Prostate gland (tissue), 2 donors: ENCODE measurements at places on chromosomes 4 and X.

DNA sequence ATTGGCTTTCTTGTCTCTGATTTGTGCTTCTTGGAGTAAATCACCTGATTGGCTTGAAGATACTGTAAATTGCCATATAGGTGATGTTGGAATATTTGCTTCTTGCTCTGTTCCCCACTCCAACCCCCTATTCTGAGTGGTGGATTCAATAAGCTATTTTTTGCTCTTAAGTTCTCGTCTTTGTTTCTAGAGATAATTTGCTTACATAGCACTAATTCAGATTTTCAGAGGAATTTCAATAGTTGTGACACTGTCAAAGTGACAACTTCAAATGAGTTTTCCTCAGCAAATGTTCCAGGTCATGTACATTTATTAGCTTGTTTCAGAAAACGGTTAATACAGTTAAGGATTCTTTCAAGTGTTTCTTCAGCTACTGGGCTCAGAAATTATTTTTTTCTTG is 18.6 kb downstream of the LANCL3 start:
- DNase-seq = no peak

GRCh38 chrX:536616-537015 is 94.0 kb upstream of the SHOX start:
- no peak for DNase-seq

GRCh38 chr4:32140636-32141035 is 1420.5 kb downstream of the PCDH7 start:
- DNase-seq = no peak

- no peak for DNase-seq
These were observed 1.8 kb downstream of the TBC1D1 start for GRCh38 chr4:37892641-37893040.

GRCh38 chr4:20543131-20543530 is 157.1 kb upstream of the PACRGL start:
- no peak for DNase-seq

- no peak for DNase-seq
These were observed 20.7 kb downstream of the USP53 start for GRCh38 chr4:119233191-119233590.

GRCh38 chr4:168759959-168760527 is 250.0 kb downstream of the CBR4 start:
- no peak for DNase-seq

GRCh38 chr4:72677886-72678285 is 108.9 kb upstream of the ADAMTS3 start:
- no peak for DNase-seq

- no peak for DNase-seq
These were observed 3.5 kb downstream of the SPINK2 start for GRCh38 chr4:56817840-56818491.

- DNase-seq = no peak
These were observed 7.8 kb downstream of the HMGB3 start for GRCh38 chrX:150990910-150991309.

DNA sequence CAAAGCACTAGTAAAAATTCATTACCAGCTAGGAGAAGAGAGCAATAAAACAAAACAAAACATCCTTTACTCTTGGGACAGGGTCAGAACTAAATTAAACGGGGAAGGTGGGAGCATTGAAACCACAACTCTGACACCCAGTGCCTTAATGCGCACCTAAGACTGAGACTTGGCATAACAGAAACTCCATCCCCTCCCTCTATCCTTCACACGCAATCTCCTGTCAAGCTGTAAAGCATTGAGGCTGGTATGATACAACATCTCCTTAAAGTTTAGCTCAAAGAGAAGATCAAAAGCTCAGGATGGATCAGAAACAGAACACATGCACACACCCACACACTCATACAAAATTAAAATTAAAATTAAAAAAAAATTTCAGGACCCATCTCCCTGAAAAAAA is 951.3 kb downstream of the STIM2 start:
- no peak for DNase-seq

- DNase-seq = no peak
These were observed 383.8 kb upstream of the TENM3 start for GRCh38 chr4:181859439-181859838.

- no peak for DNase-seq
These were observed 333.7 kb upstream of the KLF3 start for GRCh38 chr4:38330321-38330720.

- no peak for DNase-seq
These were observed 181.7 kb upstream of the GPR101 start for GRCh38 chrX:137215467-137215866.

GRCh38 chrX:47221756-47222155 is 3.3 kb downstream of the CDK16 start:
- DNase-seq = no peak

DNA sequence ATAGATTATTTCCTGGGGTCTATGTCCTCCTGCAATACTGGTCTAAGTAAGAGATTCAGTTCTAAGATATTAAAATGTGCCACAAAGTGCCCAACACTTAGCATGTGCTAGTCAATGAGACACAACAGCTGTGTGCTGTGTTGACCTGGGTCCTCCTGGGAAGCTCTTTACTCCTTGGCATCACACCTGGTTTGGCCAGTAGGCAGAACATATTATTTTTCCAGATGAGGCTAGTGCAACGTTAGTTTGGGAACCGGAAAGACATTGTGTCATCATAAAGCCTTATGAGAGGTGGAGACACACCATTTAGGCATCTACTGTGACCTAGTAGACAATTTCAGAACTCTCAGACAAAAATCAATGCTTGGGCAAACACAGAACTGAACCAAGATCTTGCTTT is 197.8 kb downstream of the MID1IP1 start:
- no peak for DNase-seq

DNA sequence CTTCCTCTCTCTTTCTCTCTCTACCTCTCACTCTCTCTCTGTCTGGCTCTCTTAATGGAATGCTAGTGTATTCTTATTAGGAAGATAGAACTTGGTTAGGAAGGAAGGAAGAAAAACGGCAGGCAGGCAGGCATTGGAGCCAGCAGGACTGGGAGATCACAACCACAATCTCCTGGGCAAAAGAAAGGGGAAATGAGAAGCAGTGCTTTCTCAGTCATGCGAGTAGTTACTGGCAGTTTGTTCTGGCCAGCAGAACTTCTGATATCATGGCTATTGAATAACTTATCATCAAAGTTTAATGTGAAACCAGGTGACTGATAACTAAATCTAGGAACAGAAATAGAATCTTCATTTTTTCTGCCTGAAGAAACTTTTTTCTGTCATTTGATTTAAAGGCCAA is 60.9 kb upstream of the PAGE1 start:
- DNase-seq = no peak

- no peak for DNase-seq
These were observed 9.0 kb downstream of the TNIP2 start for GRCh38 chr4:2746891-2747695.

GRCh38 chr4:55574252-55574651 is 17.8 kb downstream of the PDCL2 start:
- DNase-seq = no peak

- DNase-seq = no peak
These were observed 13.0 kb downstream of the RBMX start for GRCh38 chrX:136867518-136867917.

- DNase-seq = no peak
These were observed 18.8 kb downstream of the SRD5A3 start for GRCh38 chr4:55364691-55365344.

DNA sequence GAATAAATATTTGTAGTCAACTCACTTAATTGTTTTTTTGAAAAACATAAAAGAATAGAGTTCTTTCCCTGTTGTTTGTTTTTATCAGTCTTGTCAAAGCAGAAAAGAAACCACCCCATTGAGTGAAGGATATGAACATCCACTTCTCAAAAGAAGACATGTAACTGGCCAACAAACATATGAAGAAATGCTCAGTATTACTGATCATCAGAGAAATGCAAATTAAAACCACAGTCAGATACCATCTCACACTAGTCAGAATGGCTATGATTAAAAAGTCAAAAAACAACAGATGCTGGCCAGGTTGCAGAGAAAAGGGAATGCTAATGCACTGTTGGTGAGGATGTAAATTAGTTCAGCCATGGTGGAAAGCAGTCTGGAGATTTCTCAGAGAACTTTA is 326.1 kb upstream of the EMCN start:
- no peak for DNase-seq
